Stimulated activated CD4-positive, alpha-beta T cell treated with anti-CD3 and anti-CD28 coated beads, TNF-alpha, amount 100 ng/mL, for 48 hours (primary cell): ENCODE measurements at places on chromosomes 7 and 10.
A peak's percentile ranks its signal among the peaks of the same experiment; 100 is the strongest.

- no peak for DNase-seq
These were observed 1.5 kb downstream of the RET start for GRCh38 chr10:43078175-43078985.

DNA sequence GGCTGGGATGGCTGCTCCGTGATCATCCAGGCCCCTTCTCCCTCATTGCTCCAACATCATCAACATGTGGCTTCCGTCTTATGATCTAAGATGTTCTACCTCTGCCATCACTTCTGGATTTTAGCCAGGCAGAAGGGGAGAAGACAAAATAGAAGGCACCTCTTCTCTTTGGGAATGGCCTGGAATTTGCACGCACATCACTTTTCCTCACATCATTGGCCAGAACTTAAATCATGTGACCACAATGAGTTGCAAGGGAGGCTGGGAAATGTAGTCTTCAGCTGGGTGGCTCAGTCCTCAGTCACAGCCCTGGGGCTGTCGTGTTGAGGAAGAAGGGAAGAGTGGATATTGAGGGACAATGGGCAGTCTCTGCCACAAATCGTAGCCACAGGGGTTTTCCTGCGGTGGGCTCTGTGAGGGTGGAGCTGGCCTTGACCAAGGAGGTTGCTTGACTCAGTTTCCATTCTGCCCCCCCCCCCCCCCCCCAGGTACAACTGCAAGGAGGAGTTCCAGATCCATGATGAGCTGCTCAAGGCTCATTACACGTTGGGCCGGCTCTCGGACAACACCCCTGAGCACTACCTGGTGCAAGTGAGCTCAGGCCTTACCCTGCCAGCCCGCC lies 50.3 kb downstream of the PALD1 start:
- DNase-seq: no peak

GRCh38 chr10:131134001-131134576 lies 177.4 kb downstream of the TCERG1L start:
- DNase-seq: no peak

- no peak for DNase-seq
These were observed 63.6 kb downstream of the MACC1 start for GRCh38 chr7:20153567-20153966.

DNA sequence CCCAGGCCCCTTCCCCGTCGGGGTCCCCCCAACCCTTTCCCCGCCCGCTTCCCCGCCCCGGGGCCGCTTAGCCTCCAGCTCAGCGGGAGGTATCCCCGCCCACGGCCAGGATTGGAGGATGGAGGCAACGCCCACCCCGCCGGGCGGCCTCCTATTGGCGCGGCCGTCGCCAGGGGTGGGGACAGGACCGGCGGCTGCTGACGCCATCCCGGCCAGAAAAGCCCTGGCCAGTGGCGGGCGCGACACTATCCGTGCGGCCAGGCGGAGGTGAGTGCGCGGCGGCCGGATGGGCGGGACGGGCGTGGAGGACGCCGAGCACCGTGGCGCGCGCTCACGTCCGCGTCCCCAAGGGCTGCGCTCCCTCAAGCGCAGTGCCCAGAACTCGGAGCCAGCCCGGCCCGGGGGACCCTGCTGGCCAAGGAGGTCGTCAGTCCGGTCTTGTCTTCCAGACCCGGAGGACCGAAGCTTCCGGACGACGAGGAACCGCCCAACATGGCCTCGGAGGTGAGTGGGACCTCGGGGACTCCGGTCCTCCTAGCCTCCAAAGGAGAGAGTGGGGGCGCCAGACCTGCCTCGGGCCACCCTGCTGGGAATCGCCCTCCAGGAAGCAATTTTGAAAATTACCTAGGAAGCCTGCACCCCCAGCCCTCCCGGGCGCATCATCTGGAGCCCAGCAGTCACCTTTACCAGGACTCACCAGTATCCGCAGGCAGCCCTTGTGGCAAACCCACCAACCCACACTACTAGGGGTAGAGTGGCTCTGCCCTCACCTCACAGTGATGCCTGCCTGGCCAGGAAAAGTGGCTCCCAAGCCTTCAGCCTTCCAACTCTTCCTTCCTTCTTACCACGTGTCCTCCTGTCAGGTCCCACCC lies at the start of gene ASL:
Gene ASL (plus strand): TSS at position 230 of the 872 bp plus-strand sequence. CDS start 263 bp downstream, at position 493.
- DNase-seq: peak; percentile 92

GRCh38 chr10:47165168-47165710 lies 134.8 kb upstream of the GDF10 start:
- no peak for DNase-seq

GRCh38 chr7:152395112-152395511 lies 40.7 kb downstream of the KMT2C start:
- DNase-seq: no peak

- DNase-seq: no peak
These were observed 25.8 kb upstream of the AMPH start for GRCh38 chr7:38656968-38657367.

DNA sequence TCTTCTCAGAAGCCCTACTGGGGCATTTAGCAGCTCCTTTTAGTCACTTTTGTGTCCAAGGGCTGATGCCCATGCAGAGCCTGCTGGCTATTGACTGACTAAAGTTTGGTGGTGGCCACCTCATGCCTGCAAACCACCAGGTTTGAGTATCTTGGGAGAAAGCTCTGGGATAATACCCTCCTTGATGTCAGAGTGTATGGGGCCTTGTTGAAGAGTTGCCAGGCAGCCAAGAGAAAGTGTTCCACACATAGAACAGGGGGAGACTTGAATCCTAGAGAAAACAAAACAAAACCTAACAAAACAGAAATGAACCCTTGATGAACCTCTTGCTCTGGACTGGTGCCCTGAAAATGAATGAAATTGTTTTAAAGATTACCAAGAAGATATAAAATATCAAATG lies 1024.6 kb downstream of the SORCS1 start:
- no peak for DNase-seq

DNA sequence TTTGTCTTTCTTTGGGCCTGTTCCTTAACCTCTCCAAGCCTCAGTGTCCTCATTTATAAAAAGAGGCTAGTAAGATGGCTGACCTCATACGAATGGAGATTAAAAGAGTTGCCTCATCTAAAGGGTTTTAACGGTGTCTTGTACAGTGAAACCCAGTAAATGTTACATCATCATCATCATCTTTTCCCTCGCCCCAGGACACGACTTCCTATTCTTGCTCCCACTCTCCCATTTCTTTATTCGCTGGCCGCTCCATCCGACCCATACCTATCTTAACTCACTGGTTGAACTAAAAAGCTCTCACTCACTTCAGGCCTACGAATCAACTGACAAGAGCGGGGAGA lies 554 bp downstream of the FRA10AC1 start:
- DNase-seq: no peak

DNA sequence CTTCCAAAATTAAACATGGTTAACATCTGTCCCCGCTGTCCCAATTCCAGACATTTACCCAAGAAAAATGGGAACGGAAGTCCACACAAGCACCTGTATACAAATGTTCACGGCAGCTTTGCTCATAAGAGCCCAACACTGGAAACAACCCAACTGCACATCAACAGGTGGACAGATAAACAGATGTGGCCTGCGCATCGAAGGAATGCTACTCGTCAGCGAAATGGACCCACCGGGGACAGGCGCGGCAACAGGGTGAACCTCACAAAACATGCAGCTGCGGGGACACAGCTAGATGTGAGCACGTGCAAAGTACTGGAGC lies 20.9 kb downstream of the GPR146 start:
- no peak for DNase-seq

- no peak for DNase-seq
These were observed 35.2 kb upstream of the FZD1 start for GRCh38 chr7:91228927-91229558.

GRCh38 chr7:47757921-47758411 lies 176.1 kb upstream of the TNS3 start:
- DNase-seq: no peak

GRCh38 chr10:1199897-1200721 lies 143.9 kb downstream of the WDR37 start:
- DNase-seq: no peak

DNA sequence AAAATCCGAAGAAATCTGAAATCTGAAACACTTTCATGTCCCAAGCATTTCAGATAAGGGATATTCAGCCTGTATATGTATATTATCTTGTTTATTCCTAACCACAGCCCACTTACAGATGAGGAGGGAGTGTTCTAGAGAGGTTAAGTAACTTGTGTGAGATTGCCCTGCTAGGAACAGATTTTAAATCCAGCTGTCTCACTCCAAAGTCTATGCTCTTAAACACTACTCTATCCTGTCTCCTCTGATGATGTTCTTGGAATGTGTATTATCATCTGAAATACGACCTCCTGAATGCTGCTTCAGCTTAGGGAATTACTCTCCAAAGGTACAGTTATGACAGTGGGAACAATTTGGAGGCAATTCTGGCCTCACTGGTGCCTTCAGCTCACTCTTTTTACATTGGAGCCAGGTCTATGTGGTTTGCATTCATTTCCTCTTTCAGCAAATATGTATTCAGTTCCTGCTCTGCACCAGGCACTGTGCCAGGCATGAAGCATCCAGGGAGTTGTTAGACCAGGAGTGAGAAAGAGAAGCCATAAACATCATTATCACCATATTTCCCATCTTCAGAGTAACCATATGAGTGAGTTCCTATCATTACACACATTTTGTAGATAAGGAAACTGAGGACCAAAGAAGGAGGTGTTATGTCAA lies 70.2 kb downstream of the NOC3L start:
- no peak for DNase-seq

DNA sequence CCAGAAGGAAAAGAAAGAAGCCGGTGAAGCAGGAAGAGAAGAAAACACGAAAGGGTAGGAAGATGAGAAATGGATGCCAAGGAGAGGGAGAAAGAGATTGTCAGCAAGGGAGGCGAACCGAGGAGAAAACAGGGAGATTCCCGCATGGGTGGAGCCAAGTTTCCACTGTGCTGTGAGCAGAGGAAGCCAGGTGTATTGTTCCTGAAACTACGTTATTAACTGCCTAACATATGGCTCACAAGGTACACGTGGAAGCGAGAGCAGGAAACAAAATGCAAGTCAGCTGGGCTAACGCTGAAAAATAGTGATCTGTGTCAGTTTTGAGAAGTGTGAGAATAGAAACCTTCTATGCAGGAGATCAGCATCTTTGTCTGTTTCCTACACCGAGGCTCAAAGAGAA lies 20.4 kb upstream of the HIPK2 start:
- no peak for DNase-seq

DNA sequence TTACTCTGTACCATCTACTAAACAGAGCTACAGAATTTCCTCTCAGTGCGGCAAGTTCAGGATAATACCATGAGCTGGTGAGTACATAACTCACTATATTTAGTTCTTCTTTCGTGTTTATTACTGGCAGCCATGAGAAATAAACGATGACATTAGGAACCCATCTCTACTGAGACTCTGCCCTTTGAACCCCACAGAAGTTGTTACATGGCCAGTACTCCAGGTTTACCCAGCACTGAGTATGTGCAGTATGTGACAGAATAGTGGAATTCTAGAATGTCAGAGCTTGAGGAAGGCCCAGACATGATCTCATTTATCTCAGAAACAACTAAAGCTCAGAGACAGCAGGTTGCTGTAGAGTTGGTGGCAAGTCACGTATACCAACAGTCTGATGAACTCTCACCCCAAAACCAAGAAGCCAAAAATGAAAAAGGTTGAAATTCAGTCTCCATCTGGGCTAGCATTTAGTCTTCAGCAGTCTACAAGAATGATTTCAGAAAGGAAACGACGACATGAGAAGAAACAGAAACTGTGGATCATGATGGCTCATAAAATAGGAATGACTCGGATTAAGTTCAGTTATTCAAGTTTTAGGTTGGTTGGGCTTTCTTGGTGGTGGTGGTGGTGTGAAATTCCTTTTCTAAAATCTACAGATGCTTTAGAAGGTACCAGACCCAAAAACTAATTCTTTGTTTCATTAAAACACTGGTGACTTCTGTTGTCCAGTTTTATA lies 78.5 kb downstream of the SORBS1 start:
- no peak for DNase-seq

- no peak for DNase-seq
These were observed 7.6 kb downstream of the PSMA2 start for GRCh38 chr7:42924223-42924838.

DNA sequence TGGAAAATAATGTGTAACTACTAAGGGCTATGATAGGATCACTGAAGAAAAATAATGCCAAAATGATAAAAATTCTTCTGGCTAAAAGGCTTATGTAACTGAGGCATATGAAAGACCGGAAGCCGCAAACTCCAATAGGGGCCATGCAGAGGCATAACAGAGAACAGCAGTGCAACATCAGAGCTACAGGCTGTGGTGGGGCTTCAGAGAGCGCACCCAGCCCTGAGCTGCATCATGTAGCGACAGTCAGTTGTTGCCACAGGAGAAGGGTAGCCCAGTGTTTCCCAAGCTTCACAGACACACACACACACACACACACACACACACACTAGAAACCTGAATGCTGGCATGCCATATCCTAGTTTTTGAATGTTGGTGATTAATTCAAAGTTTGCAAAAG lies 9.3 kb downstream of the LLCFC1 start:
- no peak for DNase-seq

- no peak for DNase-seq
These were observed 143.8 kb downstream of the KCNMA1 start for GRCh38 chr10:77493851-77494261.

DNA sequence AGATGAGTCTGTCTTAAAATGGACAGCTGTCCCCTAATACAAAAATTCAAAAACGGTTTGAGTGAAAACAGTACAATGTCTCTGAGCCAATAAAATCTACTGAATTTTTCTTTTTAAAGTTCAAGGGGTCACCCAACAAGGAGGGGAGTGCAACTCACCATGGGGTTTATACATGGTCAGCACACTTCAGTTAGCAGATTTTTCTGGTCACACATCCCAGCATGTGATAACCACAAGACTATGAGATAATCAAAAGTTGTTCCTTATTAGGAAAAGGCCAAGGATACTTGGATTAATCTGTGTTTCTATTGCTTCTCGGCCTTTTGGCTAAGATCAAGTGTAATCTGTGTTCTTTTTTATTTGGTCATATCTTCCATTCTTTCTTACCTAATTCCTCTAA lies 31.6 kb downstream of the ABCB5 start:
- no peak for DNase-seq

DNA sequence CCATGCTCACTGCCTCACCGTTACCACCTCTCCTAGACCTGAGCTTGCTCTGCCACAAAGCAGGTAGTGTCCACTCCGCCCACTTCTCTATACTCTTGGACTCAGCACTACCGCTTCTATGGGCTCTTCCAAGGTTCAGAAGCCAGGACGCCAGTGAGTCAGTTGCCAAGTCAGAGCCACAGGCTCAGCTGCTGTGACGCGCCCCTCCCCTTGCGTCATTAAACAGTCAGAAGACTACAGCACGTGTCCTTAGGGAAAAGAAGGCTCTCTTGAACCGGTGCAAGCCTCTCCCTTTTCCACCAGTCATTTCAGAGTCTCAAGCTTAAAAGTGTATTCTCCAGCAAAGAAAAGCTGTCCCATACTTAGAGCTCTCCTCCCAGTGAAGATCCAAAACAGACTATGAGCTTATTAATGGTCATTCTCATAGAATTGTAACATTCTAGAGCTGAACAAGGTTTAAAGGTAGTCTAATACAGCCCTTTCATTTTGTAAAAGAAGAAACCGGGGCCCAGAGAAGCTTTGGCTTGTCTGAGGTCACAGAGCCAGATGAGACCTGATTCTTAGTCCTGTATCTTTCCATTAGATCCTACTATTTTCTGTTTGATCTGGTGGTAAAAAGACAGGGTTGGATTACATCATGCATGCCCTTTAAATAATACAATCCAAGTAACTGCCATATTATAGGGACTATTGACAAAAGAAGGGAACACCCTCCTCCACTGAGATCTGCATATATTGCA lies 40.9 kb upstream of the MET start:
- DNase-seq: no peak

GRCh38 chr7:32179567-32179966 lies 109.4 kb upstream of the PDE1C start:
- no peak for DNase-seq
